ENCODE measurements at places on chromosomes 5 and 9.

- no peak for DNase-seq
Measured at GRCh38 chr9:121853617-121854395, 202.4 kb downstream of the DAB2IP start.

DNA sequence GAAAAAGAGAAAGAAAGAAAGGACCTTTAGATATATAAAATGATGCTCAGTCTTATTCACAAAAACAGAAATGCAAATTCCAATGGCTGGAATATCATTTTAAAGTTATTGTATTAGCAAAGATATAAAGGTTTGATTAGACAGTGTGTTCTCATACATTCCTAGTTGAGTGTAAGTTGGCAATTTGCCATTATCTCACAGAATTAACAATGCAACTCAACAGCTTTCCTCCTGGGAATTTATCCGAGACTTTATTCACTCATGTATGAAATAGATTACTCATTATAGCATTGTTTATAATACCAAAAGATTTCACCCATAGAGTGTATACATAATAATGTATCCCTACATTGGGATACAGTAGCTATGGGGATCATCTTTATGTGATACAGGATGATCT, 27.1 kb upstream of the MLLT3 start:
- DNase-seq: no peak

- no peak for DNase-seq
Measured at GRCh38 chr5:30937070-30937469, 256.4 kb upstream of the CDH6 start.

DNA sequence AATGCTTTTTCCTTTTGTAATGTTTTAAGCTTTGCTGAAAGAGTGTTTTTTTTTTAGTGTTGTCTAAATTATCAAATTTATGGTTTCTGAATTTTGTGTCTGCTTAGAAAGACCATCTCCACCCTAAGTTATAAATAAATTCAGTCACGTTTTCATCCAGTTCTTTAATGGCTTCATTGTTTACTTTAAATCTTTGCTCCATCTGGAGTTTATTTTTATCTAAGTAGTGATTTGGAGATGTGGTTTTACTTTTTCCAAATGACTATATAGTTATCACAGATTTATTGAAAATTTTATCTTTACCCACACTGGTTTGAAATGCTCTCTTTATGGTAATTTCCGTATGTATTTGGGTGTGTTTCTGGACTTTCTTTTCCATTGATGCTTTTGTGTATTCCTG, 577.2 kb upstream of the ZNF608 start:
- no peak for DNase-seq

DNA sequence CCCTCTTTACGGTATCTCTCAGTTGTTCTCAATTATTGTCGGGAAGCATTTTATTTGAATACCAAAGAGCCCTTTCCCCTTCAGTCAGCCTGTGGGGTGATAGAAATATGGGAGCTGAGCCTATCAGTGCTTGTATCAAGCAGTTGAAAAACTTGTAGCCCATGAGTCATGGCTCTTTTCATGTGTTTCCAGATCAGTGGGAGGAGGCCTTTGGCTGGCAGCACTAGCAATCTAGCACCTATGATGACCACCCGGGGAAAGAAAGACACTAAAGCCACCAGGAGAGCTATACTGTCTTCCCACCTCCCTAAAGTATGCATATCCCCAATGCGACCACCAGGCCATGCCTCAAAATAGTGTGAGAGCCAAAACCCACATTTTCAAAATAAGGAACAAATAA, 696.9 kb upstream of the C9orf72 start:
- DNase-seq: no peak

DNA sequence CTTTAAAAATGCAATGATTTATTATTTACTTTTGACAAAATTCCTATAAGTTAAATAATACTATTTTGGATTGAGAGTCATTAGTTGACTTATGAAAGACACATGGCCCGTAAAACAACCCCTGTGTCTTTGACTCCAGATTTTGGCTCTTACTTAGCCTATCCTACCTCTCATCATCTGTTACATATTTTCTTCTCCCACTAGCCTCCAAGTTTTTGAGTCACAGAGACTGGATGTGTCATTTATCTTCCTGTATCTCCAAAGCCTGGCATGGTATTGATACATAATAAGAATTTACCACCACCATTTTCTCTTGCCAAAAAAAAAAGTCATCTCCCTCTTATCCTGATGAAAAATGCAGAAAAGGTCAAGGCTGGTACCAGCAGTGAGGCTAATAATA, 99.9 kb downstream of the GABRB2 start:
- no peak for DNase-seq

GRCh38 chr5:168851902-168852321, 272.7 kb upstream of the PANK3 start:
- peak; percentile 2 for DNase-seq

DNA sequence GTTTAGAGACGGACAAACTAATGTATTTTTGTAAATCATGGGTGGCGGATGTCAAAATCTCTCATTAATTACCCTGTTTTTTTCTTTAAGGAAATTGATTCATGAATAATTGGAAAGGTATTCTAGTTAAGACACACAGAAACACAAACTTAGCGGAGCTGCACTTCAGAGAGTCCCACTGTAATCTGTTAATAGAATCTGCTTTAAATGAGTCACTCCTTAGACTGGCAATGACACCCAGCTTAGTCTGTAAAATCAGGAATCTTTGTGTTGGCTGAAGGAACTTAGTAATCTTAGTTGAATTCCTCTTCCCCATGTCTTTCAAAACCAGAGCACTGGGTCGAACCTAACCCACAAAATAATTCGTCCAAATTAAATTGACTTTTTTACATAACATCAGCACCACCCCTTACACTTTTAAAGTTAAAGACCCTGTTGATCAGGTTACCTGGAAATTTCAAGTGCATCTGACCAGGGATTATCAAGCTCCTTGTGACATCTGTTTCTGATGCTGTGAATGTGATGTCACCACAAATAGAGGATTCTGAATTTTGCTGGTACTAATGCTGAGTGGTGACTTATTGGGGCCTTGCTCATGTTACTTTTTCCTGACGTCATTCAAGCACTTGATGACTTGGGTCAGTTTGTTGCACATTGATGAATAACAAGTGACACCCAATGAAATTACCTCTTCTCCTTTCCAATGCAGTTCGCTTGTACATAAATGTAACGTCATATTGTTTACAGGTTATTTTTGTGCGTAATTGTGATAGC, 313.6 kb downstream of the KCTD16 start:
- DNase-seq: no peak

All from T-cell (primary cell).